ENCODE measurements at places on chromosomes 3 and 15.

DNA sequence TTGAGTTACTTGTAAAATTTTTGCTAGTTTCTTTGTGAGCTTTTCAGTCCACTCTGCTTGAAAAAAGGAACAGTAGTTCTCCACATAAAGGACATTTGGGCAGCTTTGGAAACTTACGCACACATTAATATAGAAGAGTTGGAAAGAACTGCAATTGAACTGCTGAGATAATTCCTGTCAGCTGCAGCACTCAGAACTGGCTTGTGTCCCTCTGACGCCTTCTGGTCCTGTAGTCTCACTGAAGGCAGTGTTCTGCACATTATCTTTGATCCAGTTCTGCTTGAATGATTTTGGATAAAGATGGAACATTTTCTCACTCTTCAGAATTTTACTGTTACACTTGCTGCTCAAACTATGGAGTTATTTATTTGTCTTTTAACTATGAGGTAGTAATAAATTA, 901.9 kb downstream of the OTOL1 start:
- no peak for DNase-seq

DNA sequence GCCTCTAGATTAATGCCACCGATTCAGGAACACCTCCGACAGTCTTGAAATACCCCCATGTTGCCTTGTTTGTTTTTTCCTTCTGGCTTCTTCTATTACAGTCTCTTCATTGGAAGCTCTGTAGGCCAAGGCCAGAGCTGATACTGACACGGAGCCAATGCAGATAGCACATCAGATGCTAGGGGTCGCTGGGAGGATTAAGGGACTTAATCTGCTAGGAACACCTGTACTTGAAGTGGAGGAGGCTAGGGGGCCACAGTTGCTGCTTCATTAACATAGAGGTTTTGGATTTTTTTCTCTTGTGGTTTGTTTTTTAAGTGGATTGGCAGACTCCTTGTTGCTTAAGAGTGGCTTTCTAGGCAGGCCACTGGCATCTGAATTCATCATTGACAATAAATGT, 49.6 kb downstream of the PARP14 start:
- DNase-seq, result no peak

DNA sequence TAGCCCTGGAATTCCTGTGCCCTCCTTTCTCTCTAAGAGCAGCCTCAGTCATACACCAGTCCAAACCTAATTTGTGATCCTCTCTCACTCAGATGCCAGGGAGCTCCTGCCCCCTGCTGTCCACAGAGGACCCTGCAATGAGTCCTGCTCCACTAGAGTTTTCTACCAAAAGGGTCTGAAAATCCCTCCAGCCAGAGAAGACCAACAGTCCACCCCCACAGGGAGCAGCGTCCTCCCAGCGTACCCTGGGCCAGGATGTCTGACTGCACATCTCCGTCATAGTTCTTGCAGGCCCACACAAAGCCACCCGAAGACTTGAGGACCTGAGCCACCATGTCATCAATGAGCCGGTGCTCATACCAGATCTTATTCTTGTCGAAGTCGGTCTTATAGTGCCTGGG, 15.4 kb downstream of the IDH2 start:
- no peak for DNase-seq

GRCh38 chr3:45659661-45660566, 29.3 kb upstream of the SACM1L start:
- no peak for DNase-seq

DNA sequence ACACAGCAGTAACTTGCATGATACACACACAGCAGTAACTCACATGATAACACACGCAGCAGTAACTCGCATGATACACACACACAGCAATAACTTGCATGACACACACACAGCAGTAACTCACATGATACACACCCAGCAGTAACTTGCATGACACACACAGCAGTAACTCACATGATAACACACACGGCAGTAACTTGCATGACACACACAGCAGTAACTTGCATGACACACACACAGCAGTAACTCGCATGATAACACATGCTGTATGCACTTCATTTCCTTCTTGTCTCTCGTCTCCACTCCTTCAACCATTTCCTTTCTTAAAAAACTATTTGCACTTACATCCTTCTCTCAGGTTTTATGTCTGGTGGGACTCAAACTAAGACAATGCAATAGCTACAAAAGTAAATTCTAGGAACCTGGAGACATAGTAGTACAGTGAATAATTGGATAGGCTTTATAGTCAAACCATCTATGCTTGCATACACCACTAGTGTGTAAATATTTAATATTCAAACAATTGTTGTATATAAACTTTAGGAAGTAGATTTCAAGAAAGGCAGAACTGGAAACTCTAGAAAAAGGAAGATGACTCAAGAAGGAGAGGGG, 130.8 kb downstream of the UACA start:
- no peak for DNase-seq

DNA sequence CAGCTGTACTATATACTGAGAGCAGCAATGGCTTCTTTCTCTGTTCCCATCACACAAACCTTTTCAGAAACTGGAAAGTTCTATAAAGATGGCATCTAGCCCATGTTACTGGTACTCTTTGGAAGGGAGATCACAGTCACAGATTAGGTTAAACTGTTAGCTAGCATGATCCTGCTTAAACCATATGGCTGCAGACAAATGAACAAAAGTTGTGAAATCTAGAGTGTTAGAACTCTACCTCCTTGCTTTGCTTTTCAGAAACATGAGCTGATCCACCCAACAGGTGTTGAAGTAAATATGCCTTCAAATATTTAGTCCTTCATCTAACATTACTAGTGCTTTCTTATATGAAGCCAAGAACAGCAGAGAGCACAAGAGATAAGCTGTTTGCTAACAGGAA, 102.6 kb downstream of the SNRK start:
- DNase-seq, result no peak

GRCh38 chr15:71261909-71262308, 146.6 kb downstream of the THSD4 start:
- no peak for DNase-seq

DNA sequence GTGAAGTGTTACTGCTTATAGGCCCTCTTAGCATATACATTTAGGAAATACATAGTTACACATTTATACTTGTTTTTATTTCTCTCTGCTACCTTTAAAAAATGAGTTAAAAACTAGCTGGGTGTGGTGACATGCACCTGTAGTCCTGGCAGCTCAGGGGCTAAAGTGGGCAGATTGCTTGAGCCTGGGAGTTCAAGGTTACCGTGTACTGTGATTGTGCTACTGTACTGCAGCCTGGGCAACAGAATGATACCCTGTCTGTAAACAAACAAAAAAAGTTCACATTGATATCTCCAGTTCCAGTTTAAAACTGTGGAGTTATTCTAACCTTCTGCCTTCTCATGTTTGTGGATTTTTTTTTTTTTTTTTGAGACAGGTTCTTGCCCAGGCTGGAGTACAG, 12.1 kb downstream of the PDCD6IP start:
- DNase-seq, result no peak
